Hematopoietic multipotent progenitor cell treated with erythropoietin and hydrocortisone succinate and interleukin-3 and kit ligand, for 4 days (in vitro differentiated cells): ENCODE measurements at places on chromosomes 11 and 22.

DNA sequence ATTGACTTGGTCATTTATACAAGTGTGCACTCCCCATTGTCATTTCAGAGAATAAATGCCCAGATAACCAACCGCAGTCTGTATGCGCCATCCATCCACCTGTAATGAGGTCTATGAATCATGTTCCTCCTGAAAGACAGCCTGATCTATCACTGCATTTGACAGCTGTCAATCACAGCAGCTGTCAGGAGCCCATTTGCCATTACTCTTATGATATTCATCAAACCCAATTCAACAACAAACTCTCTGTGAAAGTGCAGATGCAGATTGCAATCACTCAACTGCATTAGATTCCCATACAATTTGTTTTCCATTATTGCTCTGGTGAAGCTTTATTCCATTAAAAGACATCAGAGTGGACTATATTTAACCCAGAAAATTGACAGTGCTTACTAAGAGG is 586.9 kb upstream of the KIRREL3 start:
- no peak for DNase-seq

DNA sequence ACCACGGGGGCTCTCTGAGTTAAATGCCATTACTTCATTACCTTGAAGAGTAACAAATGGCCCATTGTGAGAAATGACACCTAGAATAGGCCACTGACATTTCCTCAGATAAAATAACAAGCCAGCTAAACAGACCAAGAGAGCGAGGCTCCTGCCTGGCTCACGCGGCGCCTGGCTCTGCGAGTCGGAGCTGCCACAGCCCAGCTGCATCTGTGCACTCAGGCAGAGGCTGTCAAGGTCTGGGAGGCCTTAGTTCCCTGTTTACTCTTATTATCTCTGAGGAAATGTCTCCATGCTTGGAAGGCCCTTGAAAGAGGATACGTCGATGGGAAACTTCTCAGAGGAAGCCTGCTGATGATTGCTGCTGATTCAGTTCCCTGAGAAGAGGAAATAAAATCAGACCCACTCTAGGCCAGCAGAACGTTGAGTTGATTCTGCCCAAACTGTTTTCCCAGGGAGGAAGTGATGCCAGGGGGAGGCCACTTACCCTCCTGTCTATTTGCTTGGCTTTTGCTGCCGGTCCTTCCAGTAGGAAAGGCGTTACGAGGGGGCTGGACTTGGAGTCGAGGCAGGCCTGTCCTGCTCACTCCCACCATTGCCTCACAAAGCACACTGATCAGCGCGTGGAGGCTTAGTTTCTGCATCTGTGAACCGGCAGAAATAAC is 208.8 kb downstream of the TBC1D22A start:
- DNase-seq: peak; percentile 10

DNA sequence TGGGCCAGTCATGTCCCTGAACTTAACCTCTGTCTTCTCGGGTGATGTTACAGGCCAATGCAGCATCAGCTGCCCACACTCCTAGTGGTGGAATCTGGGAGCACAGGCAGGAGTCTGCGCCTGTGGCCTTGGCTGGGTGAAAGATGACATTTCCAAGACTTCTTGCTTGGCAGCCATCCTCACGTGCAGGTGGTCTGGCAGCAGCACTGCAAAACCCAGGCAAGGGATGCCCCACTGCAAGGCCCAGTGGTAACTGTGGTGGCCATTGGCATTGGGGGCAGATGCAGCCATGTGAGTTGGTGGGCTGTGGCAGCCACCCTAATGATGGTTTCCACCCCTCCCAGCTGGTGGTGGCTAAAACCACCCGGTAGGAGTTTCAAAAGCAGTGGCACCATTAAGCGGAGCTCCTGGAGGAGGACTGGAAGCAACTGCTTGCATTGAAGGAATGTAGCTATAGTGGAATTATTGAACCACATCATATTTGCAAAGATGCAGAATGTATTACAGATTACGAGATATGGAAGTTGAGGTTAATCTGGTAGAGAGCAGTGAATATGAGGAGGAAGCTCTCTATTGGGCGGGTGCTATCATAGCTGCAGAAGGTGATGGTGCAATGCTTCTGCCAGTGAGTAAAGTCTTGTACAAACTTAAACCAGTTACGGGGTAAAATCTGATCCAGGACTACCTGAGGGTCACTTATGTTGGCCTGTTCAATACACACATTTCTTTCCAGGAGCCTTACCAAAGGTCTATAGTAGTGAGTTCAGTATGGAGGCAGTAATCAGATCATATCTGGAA is 120.7 kb upstream of the TOP3B start:
- DNase-seq: peak; percentile 47

GRCh38 chr22:25572708-25573171 is 8.3 kb downstream of the GRK3 start:
- peak; percentile 69 for DNase-seq

DNA sequence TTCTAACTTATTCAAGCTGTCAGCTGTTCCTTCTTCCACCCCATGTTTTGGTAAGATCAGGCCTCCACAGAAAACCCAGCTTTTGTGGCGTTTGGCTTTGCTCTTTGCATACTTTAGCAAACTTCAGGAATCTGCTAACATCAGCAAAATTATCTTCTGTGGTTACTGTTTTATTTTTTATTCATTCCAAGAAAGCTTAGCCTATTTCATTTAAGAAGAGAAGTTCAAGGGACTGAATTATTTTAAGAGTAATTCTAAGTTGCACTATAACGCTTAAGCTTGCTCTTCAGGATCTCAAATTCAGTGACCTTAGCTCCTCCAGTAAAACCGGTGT is 1.1 kb downstream of the JHY start:
- no peak for DNase-seq

DNA sequence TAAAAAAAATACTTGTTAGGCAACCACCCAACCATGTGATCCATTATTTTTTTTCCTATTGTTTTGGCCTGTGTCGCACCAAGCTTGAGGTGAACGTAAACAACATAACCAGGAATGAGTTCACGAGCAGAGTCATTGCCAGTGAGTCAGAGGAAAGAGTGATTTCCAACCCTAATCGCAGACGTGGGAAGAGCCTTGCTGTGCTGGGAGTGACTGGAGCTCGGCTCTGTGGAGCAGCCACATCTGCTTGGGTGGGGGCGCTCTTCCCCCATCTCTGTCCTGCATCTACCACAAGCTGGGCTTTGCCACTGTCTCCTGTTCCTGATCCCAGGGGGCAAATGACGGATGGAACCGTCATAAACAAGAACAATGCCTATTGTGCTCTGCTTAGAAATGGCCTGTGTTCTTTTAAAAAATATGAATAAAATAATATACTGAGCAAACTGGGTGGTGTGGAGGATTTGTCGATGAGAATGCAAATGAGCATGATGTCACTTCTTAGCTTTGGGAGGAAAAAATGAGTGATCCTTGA is 210.0 kb downstream of the KIRREL3 start:
- DNase-seq: no peak

- peak; percentile 8 for DNase-seq
Measured at GRCh38 chr11:120900643-120901042, 123.3 kb upstream of the TBCEL start.

GRCh38 chr22:41933411-41934177 is 7.0 kb upstream of the TNFRSF13C start:
- peak; percentile 63 for DNase-seq

DNA sequence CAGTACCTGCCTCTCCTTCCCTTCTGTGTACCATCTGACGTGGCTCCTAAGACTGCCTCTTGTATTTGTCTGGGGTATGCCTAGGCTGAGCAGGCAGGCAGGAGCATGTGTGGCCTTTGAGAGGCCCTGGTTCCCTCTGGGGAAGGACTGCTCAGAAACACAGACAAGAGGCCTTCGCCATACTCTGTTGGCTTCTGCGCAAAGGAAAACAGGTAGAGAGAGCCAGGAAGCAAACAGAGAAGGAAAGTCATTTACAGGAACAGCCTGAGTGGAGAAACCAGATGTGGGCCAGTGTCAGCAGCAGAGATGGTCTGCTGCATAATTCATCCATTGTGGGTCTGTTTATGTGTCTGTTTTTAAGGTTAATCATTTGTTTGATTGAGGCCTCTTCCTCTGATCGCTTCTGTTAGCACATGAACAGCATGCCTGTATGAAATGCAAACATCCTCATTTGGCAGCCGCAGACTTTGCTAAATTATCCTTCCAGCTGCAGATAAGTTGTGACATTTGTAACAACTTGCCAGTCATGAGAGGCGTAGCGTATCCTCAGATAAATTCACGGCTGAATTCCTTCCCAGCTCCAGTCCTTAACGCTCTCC is 119.4 kb downstream of the GALNT18 start:
- DNase-seq: no peak

GRCh38 chr11:74147199-74147929 is 23.4 kb downstream of the C2CD3 start:
- no peak for DNase-seq

DNA sequence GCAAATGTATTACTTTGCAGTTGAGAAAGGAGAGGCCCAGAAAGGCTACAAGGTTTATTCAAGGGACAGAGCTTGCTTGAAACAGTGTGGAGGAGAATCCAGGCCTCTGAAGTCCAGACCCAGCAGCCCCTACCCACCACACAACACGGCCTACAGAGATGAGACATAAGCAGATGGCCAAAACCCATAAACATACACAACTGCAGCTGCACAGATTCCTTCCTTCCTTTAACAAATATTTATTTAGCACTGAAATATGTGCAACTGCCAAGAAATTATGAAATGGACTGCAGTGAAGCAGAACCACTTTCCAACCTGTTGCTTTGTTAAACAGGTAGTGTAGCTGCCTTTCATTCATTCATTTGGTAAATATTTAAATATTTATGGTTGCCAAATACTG is 122.3 kb downstream of the SPATA19 start:
- DNase-seq: no peak

DNA sequence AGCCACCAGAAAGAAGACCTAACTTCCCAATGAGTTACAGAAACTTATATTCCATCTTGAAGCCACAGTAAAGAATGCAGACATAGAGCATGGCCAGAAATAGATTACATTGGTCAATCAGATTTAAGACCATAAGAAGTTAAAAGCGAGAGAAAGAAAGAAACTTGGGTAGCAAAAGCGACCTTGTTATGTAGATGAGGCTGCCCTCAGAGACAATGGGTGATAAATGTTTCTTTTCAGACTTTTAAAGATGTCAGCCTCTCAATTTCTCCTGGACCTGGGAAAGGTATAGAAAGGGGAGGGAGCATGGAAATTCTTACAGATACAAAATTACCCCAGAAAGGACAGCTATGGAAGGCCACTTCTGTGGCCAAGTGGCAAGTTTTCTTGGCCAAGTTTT is 732.6 kb upstream of the LUZP2 start:
- no peak for DNase-seq
